Cardiac muscle cell (in vitro differentiated cells and primary cell): ENCODE measurements at places on chromosomes 13 and 19. TPM values are rescaled to one million over a fixed set of nuclear protein-coding genes. Genes with fewer than 3 reads are reported as not detected.

DNA sequence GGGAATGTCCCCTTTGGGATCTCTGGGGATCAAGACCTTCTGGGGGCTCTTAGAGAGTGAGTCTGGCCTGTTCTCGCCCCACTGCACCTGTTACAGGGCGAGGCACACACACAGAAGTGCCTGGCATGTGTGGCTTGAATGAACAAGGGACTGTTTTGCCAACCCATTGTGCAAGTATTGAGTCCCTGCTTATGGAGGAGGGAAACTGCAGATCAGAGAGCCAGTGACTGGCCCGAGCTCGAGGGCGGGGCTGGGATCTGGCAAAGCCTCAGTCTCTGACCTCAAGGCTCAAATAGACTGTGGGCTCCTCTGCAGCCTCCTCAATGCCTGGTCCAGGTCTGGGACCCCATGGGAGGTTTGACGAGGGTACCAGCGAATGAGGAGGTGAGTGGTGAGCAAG is 5.5 kb downstream of the RAVER1 start:
- DNase-seq, result no peak

- DNase-seq, result no peak
Observed at GRCh38 chr13:32407854-32408253, 20.1 kb downstream of the N4BP2L1 start.

- DNase-seq, result peak; percentile 58
Observed at GRCh38 chr19:30784850-30785457, 412.8 kb downstream of the ZNF536 start.

- DNase-seq, result no peak
Observed at GRCh38 chr13:110387451-110388107, 80.5 kb downstream of the COL4A2 start.

DNA sequence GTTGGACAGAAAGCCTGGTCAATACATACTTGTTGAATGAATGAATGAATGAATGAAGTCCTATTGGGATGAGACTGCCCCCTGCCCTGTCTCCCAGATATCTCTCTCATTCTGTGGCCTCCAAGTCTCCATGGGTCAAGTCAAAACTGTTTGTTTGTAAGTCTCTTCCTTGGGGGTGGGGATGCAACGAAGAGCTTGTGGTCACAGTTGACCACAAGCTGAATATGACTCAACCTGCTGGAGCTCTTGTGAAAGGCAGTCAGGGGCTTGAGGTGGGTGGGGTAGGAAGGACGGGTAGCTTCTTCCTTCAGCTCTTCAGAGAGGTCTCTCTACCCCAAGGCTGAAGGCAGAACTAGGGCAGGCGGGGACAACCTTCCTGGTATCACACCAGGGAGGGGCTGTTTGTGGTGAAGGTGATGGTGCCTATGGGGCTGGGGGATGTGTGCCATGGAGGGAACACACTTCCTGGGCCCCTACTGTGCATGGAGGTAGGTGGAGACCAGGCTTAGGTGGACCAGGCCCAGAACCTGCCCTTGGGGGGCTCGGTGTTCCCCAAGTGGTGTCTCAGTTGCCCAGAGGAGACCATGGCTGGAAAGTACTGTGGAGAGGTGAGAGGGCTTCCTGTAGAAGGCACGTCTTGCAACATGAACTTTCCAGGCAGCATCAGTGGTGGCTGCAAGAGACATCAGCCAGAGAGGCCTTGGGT is 8.0 kb downstream of the MYO1F start:
- DNase-seq, result no peak

GRCh38 chr13:107554460-107554859 is 660.9 kb downstream of the LIG4 start:
- no peak for DNase-seq

DNA sequence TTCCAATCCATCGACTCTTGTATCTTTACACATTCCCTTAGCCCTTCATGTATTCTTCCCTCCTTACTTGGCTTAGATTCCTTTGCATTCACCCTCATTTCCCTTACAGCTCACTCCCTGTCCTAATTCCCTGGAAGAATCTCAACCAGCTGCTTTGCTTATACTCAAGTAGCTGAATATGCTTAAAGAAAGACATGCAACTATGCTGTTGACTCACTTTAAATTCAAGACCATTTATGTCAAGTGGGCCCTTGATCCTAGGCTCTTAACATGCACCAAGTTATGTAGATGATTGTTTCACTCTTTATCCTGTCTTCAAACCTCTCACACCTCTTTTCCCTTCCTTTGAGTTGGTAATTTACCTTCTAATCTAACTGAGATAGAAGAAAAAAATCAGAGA is 7.4 kb downstream of the CCDC122 start:
- peak; percentile 58 for DNase-seq

DNA sequence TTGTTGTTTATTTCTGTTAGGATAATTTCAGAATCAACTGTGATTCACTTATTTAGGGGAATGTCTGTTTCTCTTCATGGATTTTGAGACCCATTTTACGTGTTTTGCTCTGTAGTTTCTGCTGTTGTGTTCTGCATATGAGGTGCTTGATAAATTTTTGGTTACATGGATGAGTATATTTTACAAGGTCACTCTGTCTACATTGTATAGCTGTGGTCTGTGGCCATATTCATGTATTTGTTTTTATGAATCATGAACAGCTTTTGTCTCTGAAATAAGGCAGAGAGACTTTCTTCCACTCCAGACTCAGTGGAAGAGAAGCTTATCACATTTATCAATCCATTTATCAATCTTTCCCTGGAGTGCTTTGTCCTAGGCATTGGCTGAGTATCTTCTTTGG is 56.6 kb downstream of the PDS5B start:
- DNase-seq, result no peak

The ZNF320 gene
- total RNA-seq, result 55.0 and 56.3 TPM in 2 replicates

The RCBTB2 gene
- 10.0 and 10.3 TPM in 2 replicates for total RNA-seq

The GJB2 gene
- total RNA-seq, result 2.9 and 5.9 TPM in 2 replicates
